ENCODE measurements at places on chromosomes 6 and 20.
A peak's percentile ranks its signal among the peaks of the same experiment; 100 is the strongest.

DNA sequence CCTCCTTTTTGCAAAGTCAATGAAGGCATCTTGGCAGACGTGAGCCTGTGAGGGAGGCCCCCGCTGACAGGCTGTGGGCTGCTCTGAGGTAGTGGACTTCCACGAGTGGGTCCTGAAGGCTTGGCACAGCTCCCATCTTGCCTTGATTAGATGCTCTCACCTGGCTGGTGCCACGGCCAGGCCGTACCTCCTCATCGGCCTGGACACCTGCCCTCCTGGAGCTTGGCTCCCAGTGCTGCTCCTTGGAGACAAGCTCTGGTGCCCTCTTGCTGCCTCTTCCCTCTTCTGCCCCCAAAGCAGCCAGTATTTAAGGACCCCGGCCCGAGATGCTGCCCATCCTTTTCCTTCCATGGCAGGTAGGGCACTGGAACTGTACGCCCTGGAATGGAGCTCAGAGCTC is 93.5 kb downstream of the ERMARD start:
- peaks cover under 1% of the 10 kb centered on the region for H3K4me1 ChIP-seq
- DNase-seq = no peak

DNA sequence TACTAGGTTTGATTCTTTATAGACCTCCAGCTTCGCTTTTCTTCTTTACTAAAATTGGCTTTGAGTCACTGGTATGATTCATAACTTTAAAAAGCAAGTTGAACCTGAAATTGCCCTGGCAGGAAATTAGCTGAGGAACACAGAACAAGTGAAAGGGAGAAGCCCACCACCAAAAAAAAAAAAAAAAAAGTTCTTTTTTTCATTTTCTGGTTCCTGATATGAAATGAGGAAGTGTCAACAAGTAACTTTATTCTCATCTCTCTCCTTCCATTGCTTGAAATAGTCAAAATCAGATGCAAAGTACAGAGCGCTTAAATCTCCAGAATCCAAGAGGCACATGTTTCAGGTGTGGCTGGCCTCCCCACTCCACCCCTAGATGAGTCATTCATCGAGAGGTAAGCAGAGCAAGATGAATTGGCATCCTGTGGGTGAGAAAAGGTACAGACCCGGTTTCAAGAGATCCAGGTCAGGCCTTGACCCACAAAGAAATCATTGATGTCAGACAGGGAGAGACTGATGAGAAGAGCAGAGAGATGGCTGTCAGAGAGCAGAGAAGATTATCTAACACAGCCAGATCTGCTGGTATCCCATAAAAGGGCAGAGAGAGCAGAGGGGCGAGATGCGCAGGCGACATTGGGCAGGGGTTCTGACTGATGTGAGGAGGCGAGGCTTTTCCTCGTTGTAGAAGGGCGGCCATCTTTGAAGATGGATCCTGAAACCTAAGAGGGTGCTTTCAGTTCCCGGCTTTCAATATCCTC is 54.8 kb upstream of the MBOAT1 start:
- no peaks in the 10 kb centered on the region for H3K36me3 ChIP-seq
- H3K27me3 ChIP-seq = no peaks in the 10 kb centered on the region
- H3K27ac ChIP-seq = no peak overlapping the region
- no peak for DNase-seq
- H3K4me3 ChIP-seq = no peak overlapping the region

DNA sequence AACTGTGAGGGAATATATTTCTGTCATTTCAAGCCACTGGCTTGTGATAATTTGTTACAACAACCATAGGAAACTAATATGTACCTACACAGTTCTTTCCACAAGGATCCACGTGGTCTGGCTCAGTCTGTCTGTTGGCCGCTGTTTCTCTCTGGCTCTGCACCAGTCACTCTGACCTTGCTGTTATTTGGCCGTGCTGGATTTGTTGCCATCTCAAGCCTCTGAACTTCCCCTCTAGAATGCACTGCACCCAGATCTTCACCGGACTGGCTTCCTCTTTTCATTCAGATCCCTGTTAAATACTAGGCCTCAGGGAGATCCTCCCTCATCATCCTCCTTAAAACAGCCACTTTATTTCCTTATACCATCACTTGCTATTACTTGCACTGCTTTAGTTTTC is 446.8 kb downstream of the TFAP2B start:
- no peak overlapping the region for H3K4me3 ChIP-seq
- DNase-seq = no peak

GRCh38 chr6:143698759-143699429 is 21.1 kb downstream of the PHACTR2 start:
- no peaks in the 10 kb centered on the region for H3K27me3 ChIP-seq
- H3K4me1 ChIP-seq = peaks cover 5% of the 10 kb centered on the region
- no peak for DNase-seq
- H3K27ac ChIP-seq = no peak overlapping the region

DNA sequence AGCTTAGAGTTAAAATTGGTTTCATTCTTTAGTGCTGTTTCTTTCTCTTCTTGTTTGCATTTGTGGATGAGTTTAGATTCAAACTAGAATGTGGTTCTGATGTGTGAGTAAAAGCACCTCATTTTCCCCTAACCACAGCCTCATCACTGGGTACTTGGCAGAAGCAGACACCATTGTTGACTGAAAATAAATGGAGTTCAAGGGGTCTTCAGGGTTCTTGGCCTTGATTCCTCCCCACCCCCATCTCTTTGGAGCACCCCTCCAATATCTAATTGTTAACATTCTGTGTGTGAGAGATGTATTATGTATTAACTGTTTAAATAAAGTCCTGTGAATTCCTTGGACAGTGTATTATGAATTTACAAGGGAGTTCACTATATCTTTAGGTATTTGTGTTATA is 59.6 kb downstream of the JARID2 start:
- peaks cover 5% of the 10 kb centered on the region for H3K4me1 ChIP-seq
- no peaks in the 10 kb centered on the region for H3K36me3 ChIP-seq
- no peak overlapping the region for H3K4me3 ChIP-seq
- no peaks in the 10 kb centered on the region for H3K27me3 ChIP-seq
- no peak for DNase-seq

- no peaks in the 10 kb centered on the region for H3K4me1 ChIP-seq
- H3K27me3 ChIP-seq = peaks cover 25% of the 10 kb centered on the region
- H3K27ac ChIP-seq = no peak overlapping the region
- no peak overlapping the region for H3K4me3 ChIP-seq
Measured at GRCh38 chr6:28683945-28684538, 158.4 kb downstream of the GPX5 start.

DNA sequence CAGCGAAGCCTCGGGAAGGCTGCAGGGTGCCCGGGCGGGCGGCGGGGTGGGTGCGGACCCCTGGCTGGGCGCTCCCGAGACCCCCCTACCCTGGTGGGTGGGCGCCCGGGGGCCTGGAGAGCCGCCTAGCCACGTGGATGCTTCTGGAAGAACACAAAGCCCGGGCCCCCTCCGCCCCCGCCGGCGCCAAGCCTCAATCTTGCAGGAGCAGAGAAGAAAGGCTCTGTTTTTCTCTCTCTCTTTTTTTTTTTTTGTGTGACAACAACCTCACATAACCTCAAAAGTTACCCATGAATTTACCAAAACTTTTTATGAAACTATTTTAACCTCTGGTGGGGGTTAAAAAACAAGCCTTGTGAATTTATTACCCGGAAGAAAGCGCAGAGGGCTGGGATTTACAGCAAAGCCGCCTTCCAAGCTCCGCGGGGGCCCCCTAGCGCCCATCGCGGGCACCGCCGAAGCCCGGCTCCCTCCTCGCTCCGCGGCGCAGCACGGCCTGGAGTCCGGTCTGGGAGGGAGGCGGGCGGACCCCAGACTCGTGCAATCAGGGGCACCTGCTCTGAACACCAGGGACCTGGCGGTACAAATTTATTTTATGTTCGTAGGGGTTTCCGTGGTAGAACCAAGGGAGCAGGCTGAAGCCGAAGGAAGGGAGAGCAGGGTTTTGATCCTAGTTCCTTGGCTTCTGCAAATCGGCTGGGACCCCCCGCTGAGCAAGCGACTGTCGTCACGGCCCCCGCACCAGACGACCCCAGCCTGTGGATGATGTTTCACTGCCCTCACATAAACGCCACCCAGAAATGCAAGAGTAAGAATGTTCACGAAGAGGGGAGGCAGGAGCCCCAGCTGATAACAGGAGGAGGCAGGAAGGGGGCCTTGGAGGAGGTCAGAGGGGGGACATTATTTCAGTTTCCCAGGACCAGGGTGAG is 58.9 kb downstream of the ZNF831 start:
- H3K36me3 ChIP-seq = no peaks in the 10 kb centered on the region
- no peak overlapping the region for H3K27ac ChIP-seq
- DNase-seq = peak; percentile 62
- peaks cover 7% of the 10 kb centered on the region for H3K4me1 ChIP-seq
- peaks cover 51% of the 10 kb centered on the region for H3K27me3 ChIP-seq

DNA sequence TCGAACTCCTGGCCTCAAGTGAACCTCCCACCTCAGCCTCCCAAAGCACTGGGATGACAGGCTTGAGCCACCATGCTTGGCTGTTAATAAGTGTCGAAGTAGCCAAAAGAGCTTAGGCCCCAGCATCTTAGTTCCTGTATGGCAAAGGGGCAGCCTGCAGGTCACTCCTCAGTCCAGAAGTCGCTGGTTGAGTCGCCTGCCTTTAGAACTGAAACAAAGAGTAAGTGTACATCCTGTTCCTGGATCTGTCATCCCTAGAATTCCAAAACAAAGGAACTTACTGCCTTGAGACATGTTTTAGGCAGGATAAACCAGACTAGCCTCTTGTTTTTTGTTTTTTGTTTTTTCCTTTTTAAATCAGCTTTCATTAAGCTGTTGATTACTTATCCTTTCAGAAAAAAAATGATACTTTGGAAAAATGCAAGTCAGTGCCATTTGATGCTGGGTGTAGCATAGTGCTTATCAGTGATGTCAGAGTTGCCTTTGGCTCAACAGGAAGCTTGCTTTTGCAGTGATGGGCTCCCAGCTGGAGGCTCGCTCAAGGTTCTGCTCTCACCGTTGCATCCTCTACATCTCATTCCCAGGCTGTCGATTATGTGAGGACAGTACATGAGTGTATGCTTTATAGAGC is 9.0 kb downstream of the ACTR5 start:
- DNase-seq = no peak
- H3K27me3 ChIP-seq = no peaks in the 10 kb centered on the region
- H3K4me1 ChIP-seq = no peaks in the 10 kb centered on the region

- no peaks in the 10 kb centered on the region for H3K36me3 ChIP-seq
- no peak for DNase-seq
- no peak overlapping the region for H3K4me3 ChIP-seq
- no peaks in the 10 kb centered on the region for H3K27me3 ChIP-seq
- no peak overlapping the region for H3K27ac ChIP-seq
Measured at GRCh38 chr6:3900744-3901336, 51.7 kb downstream of the FAM50B start.

DNA sequence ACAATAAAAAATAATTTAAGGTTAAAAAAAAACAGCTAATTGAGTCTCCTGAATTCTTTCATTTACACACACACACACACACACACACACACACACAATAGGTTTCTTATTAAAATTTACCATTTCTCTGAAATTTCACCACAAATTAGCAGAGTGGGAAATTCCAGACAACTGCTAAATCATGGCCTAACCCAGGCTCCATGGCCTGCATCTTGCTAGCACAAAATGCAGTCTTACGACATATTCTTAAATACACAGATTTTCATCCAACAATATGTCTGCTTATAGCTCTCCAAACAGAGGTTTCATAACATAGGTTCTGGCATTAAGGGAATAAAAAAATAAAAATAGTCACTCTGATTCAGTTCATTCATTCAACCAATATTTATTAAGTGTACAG is 46.9 kb downstream of the SOD2 start:
- no peak overlapping the region for H3K27ac ChIP-seq
- no peak overlapping the region for H3K4me3 ChIP-seq
- H3K4me1 ChIP-seq = peaks cover 3% of the 10 kb centered on the region
- DNase-seq = no peak
- H3K36me3 ChIP-seq = no peaks in the 10 kb centered on the region

DNA sequence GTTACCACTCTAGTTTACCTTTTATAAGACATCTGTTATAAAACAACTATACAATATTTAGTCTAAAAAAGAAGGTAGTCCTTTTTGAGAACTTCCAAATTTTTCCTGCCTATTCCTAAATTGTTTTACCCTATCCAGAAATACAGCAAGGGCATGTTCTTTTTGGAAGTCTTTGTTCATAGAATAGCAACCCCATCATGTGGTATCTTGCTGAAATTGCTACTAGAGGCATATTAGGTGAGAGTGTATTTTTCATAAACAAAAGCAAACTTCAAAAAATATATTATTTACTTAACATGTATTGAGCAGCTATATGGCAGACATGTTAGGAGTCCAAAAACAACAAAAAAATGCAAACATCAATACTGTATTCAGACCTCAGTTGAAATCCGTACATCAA is 371.8 kb upstream of the NRSN1 start:
- no peak overlapping the region for H3K4me3 ChIP-seq
- no peaks in the 10 kb centered on the region for H3K4me1 ChIP-seq
- no peak overlapping the region for H3K27ac ChIP-seq
- no peak for DNase-seq

DNA sequence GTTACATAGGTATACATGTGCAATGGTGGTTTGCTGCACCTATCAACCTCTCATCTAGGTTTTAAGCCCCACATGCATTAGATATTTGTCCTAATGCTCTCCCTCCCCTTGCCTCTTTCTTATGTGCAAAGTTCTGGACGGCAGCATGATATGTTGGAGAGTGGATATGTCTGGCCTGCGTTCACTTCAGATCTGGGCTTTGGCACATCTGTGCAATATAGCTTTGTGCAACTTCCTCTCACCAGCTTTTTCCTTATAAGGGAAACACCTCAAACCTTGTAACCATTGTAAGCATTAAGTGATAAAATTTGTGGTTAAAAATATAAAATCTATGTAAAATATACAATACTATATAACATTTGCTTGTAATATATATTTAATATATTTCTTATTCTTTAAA is 288.0 kb downstream of the PHACTR1 start:
- no peaks in the 10 kb centered on the region for H3K27me3 ChIP-seq
- no peak for DNase-seq
- H3K27ac ChIP-seq = no peak overlapping the region
- no peak overlapping the region for H3K4me3 ChIP-seq

GRCh38 chr6:158640519-158640918 is 4.0 kb downstream of the DYNLT1 start:
- peaks cover 18% of the 10 kb centered on the region for H3K36me3 ChIP-seq
- H3K27ac ChIP-seq = no peak overlapping the region
- H3K4me3 ChIP-seq = no peak overlapping the region
- no peaks in the 10 kb centered on the region for H3K27me3 ChIP-seq

DNA sequence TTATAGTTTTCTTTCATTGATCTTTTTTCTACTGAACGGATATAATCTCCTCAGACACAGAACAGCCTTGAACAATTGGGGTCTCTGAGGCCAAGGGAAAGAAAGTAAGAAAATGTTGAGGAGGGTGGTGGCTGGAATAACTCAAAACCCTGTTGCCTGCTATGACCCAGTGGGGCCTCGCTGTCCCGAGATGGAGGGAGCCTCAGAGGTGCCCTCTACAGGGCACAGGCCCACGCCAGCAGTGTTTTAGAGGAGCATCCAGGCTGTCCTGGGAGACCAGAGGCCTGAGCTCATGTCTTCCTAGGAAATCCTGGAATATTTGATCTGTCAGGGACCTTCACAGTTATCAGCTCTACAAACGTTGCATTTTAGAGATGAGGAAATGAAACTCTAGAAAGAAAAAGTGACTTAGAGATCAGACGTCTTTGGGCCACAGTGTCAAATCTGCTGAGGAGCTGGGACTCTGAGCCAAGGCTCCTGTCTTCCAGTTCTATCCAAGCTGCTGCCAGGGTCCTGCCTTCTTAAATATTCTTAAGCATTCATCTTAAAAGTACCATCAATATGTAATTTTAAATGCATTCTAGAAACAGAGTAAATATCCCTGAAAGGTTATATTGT is 26.3 kb downstream of the ALDH5A1 start:
- H3K27ac ChIP-seq = no peak overlapping the region
- peaks cover 6% of the 10 kb centered on the region for H3K4me1 ChIP-seq
- H3K36me3 ChIP-seq = no peaks in the 10 kb centered on the region
- H3K4me3 ChIP-seq = no peak overlapping the region

- no peak overlapping the region for H3K27ac ChIP-seq
- H3K4me3 ChIP-seq = no peak overlapping the region
- H3K4me1 ChIP-seq = peaks cover 5% of the 10 kb centered on the region
Measured at GRCh38 chr6:150349546-150349945, 19.3 kb upstream of the IYD start.
